Stimulated activated CD4-positive, alpha-beta T cell treated with anti-CD3 and anti-CD28 coated beads, Interleukin-4, amount 100 ng/mL, for 1 hour (primary cell): ENCODE measurements at places on chromosomes 5 and 9.

GRCh38 chr9:108972626-108973209, 38.5 kb downstream of the ABITRAM start:
- DNase-seq = no peak

DNA sequence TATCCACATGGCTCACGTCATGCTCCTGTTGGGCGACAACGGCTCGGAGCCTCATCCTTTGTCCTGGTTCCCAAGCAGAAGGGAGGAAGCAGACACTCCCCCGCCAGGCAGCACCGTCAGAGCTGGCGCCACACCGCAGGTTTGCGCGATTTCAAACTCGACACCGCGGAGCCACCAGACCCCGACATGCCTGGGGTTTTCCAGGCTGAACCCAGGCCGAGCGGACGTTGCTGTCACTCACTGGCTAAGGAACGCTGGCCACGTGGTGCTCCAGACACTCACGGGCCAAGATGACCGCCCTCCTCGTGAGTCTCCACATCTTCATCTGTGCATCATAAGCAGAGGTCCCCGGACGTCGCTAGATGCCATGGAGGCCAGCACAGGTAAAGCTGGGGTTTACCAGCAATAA, 9.0 kb downstream of the TERT start:
- DNase-seq = no peak

DNA sequence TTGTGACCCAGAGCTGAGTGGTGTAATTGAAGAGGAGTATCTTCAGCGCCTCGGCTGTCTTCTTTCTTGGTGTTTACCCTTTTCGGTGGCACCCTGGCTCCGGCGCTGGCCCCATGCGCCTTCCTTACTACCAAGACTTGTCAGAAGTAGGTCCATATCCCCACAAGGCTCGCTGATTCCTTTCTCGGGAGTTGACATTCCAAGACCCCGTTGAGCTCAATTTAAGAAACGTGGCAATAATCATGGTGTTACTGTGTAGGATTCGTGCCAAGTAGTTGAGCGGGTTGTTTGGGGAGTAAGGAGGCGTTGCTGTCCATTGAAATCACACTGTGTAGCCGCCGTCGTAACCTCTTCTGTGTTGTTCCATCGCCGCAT, 795 bp downstream of the NDUFAF2 start:
- no peak for DNase-seq

DNA sequence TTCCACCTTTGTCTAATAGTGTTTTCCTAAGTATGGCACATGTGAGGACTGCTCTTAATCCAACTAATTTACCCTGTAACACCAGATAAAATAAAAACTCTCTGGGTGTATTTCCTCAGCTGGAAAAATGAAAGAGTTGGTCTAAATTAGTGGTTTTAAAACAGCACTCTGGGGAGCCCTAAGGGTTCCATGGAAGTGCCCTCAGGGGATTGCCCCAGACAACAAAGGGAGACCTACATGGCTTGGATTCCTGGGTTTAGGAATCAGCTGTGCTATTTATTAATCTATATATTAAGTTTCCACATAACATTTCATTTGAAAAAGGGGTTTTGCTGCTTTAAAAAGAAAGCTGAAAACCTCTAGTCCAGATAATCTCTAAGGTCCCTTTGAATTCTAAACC, 20.2 kb downstream of the ADAMTS6 start:
- no peak for DNase-seq

GRCh38 chr9:130139251-130139650, 33.0 kb upstream of the NCS1 start:
- DNase-seq = no peak

DNA sequence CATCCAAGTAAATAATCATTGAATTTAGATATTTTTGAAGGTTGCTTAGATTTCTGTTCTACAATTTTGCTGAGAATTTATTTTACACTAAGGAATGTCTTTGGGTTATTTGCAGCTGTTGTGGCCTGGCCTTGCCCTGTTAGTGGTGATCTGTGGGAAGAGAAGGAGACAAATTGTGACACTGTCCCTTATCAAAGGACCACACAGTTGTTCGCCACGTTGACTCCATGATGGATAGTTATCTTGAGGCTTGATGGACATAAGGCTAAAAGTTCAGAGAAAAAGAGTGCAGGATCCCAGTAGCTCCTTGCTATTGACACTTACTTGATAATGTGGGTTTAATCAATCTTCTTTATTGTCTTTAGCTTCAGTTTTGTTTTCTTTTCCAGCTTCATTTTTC, 186.6 kb upstream of the MEF2C start:
- DNase-seq = no peak

- no peak for DNase-seq
Observed at GRCh38 chr5:109546461-109546860, 136.7 kb upstream of the PJA2 start.

DNA sequence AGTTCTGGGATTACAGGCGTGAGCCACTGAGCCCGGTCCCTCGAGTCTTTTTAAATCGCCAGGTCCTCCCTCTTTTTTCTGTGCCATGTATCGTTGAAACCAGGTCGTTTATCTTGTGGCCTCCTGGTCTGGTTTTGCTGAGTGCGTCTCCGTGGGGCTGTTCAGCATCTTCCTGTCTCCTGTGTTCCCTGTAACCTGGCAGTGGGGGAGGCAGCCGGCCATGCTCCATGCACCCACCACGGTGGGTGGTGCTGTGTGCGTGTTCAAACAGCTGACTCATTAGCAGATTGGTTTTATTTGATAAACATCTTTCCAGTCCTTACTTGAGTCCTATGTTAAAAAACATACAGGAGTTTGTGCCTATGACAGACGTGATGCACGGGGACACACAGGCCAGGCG, 2.7 kb downstream of the RNU6ATAC start:
- DNase-seq = no peak

DNA sequence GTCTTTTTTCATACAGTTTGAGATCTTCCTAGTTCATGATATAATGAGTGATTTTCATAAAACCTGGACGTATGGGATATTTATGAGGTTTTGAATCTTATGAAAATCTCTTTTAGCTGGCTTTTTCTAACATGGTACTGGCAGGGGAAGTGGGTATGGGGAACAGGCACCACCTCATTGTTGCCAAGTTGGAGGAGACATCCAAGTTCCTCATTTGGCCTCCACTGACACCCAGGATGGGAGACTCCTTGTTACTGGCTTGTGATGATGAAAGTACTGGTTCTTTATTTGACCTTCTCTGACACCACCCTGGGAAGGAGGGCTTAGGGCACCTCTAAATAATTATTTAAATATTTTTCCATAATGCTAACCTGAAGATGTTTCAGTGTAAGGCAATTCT, 4.0 kb upstream of the TNPO1 start:
- DNase-seq = no peak

- DNase-seq = no peak
Observed at GRCh38 chr9:24488896-24489295, 56.8 kb downstream of the IZUMO3 start.

DNA sequence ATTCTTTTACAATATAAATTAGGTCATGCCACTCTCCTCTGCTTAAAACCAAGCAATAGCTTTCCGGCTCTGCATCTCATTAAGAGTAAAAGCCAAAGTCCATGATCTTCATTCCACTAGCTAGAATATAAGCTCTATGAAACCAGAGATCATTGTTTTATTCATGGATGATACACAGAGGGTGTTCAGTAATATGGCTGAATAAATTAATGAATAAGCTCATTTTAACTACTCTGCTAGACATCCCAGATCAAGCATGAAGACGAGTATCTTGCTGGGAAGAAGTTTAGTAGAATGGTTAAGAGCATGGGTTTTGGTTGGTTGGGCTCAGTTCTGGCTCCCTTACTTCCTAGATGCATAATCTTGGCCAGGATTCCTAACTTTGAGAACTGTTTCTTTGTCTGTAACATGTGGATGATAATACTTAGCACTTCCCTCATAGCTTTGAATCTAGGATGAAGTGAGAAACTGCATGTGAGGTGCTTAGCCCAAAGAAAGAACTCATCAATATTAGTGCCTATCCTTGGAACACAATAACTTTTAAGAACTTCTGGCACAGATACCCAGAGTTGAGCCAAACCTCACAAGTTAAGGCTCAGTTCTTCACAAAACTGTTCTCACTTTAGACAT, 106.8 kb downstream of the MSX2 start:
- DNase-seq = no peak

DNA sequence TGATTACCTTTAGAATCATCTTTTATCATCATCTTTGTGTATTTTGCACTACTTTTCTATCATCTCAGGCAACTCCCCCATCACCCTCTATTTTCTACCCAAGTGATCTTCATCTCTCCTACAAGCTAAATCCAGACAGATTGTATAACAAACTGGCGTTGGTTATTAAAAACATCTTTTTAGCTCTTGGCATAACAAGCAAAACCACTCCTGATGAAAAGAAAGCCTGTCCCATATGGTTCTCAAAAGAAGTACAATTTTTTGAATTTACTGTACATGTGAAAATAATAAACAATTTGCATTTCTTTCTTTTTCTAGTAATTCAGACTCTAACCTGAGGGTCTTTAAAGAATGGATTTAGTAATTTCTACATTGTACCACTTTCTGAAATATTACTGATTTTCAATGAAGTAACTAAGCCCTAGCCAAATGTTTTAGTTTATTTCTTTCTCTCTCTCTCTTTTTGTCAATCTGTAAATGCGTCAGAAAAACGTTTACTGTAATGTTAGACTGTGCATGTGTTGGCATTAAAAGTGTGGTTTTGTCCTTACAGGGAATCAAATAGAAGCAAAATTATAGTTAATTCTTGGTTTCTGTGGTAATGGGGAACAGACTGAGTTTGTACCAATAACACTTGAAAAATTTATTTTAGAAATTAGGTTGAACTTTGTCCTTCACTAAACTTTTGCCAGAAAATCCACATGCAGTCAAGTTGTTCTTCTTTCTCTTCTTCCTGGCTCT, 52.5 kb upstream of the RPS23 start:
- no peak for DNase-seq

- DNase-seq = no peak
Observed at GRCh38 chr5:168822248-168822744, 243.1 kb upstream of the PANK3 start.

- DNase-seq = no peak
Observed at GRCh38 chr9:123343443-123344191, 12.4 kb upstream of the CRB2 start.

- peak; percentile 30 for DNase-seq
Observed at GRCh38 chr5:82349652-82350051, 71.5 kb upstream of the RPS23 start.

DNA sequence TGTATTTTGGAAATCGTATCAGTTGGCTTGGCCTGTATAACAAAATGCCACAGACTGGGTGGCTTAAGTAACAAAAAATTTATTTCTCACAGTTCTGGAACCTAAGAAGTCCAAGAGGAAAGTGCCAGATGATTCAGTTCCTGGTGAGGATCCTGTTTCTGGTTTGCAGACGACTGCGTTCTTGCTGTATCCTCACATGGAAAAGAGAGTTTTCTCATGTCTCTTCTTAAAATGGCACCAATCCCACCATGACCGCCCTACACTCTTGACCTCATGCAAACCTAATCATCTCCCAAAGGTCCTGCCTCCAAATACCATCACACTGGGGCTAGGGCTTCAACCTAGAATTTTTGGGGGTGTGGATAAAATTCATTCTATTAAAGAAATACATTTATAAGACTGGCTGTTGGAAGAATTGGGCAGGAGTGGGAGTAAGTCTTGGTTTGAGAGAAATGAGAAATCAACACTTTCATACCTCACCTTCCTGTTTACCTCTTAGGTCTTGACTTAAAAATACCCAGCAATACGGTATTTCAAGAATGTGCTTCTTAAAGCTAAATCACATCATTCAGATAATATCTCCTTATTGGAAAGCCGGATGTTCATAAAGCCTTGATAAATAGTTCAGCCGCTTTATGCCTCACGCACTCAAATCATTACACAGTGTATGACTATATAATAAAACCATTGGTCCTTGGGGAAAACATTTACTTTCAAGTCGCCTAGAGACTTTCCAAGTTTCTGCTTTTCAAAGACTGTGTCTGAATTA, 28.7 kb downstream of the PTTG1 start:
- no peak for DNase-seq

DNA sequence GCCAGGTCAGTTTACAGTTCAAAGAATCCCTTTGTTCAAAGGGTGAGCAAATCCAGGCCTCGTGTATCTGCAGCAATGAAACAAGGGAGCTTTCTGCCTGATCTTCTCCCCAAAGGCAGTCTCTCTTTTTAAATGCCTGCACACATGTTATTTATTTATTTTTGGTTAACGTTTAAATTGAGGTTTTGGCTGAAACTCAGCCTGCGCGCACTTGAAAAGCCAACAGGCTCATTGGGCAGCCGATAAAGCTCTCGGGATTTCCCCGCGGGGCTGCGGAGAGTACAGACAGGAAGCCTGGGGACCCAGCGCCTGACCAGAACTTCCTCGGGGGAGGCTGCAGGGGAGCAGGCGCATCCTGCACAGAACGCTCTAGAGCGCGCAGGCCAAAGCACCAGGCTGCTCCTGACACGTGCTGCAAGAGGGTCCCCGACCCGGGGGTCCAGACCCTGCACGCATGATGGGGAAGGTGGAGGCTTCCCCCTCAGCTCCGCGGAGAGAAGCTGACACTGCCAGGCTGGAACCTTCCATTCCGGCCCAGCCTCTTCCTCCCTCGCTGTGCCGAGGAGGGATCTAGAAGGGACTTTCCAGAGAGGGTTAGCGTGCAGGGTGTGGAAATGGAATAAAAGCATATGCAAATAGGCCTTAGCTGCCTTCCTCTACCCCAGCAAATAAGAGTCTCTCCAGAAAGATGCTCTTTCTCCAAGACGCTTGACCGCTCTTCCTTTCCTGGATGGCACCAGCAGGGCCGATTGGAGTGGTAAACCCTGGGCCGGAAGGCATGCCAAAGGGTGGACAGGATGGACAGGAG, 46.1 kb downstream of the PTTG1 start:
- peak; percentile 78 for DNase-seq

- DNase-seq = no peak
Observed at GRCh38 chr5:3452622-3453021, 143.0 kb upstream of the IRX1 start.

GRCh38 chr9:124886461-124886860, 24.5 kb downstream of the ARPC5L start:
- no peak for DNase-seq

- peak; percentile 57 for DNase-seq
Observed at GRCh38 chr9:133701321-133701980, 36.7 kb downstream of the SARDH start.

GRCh38 chr5:14667290-14667689, 2.8 kb downstream of the OTULIN start:
- DNase-seq = no peak

GRCh38 chr9:133149130-133150015, 14.3 kb downstream of the GBGT1 start:
- DNase-seq = peak; percentile 80
